Stimulated activated CD4-positive, alpha-beta T cell treated with anti-CD3 and anti-CD28 coated beads, Interleukin-2, amount 100 ng/mL, for 48 hours (primary cell): ENCODE measurements at places on chromosomes 5 and 9.

DNA sequence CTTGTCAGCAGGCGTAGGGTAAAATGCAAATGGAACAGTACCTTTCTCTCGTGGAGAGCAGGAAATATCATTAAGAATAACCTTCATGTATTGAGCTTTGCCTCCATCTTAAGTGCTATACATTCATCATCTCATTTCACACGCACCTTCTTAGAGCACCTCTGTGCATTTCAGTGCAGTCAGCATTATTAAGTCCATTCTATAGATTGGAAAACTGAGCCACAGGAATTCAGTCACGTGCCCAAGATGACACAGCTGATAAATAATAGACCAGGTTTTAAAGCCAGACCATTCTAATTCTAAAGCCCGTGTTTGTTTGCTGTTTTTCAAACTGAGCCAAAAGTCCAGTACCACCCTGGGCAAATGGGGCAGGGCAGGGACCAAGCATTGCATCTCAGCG lies 109.2 kb upstream of the WWC1 start:
- DNase-seq: no peak

DNA sequence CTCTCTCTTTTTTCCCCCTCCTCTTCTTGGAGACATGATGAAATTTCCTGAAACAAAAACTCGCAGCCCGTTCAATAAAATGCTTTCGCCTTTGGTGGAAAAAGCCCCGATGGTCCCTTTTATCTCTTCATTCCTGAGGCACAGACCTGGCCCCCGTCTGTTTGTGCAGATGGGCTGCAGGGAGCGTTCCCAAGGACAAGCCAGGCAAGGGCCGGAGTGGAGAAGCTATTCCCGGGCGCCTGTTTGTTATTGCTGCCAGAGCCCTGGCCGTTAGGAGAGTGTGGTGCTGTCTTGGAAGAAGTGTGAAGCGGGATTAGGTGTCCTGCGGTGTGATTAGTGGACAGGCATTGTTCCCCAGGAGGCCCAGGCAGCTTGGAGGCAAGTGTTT lies 71.9 kb downstream of the SMIM23 start:
- DNase-seq: no peak

- DNase-seq: no peak
Measured at GRCh38 chr5:31427013-31427723, 104.7 kb downstream of the DROSHA start.

GRCh38 chr5:8491254-8491653 lies 622.3 kb downstream of the MTRR start:
- DNase-seq: no peak

DNA sequence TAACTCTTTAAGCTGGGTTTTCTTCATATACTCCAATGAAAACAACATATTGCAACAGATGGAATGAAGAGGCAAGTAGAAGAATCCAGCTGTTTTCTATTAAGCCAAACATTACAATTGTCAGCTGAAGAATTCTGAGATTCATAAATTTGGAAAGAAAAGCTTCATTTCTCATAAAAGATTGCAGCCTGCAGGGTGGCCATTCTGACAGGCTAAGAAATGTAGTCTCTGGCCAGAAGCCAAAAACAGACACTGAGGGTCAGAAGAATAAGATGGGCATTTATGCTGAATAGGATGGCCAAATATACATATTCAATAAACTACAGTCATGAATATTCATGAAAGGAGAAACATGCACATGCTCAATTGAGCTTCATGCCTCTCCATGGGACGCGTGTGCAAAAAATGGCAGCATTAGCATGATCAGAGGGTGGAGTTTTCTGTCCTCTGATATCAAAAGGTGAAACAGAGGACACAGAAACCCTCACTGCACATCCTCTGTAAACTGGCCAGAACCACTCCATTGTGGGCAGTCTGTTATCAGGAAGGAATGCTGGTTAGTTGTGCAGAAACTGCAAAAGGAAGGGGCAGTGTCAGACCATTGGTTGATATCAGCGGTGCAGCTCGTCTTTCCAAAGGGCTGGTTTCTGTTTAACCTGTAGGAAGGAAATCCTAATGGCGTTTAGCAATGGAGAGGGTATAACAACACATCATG lies 50.2 kb downstream of the FXN start:
- DNase-seq: no peak

- no peak for DNase-seq
Measured at GRCh38 chr9:132056717-132057560, 22.7 kb downstream of the MED27 start.

DNA sequence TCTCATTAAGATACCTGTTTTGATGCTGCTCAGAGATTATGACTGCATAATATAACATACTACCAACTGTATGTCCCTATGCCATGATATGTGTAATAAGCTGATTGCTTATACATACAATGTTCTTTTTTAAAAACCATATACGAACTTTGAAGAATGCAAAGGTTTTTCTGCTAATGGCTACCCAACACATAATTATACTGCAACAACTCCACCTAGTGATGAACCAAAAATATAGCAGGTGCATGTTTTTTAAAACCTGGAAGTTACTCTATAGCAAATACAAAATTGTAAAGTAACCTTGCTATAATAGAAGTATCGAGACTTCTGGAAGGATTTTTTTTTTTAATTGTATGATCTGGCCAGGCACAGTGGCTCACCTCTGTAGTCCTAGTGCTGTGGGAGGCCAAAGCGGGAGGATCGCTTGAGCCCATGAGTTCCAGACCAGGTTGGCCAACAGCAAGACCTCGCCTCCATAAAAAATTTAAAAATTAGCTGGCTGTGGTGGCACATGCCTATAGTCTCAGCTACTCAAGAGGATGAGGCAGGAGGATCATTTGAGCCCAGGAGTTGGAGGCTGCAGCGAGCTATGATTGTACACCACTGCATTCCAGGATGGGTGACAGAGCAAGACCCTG lies 49.1 kb downstream of the HOMER1 start:
- DNase-seq: no peak

DNA sequence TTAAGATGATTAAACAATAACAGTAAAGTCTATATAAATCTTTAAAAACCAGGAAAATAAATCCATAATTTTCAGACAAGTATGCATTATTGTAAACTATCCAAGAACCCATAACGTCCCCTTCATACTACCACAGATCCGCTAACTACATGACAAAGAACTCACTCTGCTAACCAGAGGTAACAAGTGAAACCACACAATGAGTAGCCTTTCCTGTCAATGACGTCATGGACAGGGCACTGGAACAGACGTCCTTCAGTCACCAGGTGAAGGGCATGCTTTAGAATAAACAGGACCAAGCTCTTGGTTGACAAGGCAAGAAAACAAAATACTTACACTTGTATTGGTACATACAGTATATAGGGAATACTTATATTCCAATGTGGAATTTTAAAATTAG lies 45.2 kb downstream of the RNF130 start:
- no peak for DNase-seq

DNA sequence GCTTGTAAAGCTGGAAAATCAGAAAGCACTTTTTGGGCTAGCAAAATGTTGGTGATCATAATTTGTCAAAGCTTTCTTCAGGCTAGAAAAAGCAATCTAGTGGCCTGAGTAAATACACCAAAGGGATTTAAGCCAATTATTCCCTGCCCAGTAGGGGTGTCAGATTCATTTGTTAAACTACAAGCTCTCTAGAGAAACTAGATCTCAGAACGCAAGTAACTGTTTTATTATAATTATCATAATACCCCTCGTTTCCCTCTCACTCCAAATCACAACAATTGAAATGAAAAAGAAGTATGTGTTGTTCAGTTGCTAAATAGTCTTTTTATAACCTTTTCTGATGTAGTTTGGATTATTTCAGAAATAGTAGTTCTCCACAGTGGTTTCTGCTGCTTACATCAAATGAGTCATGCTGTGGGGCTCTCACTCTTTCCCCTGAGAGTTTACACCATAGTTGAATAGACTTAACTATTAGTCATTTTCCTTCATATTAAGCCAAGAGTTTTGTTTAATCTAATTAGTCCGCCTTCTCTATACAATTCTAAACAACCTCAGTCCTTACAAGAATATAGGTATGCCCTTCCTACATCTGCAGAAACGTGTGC lies 918.6 kb upstream of the DMAC1 start:
- DNase-seq: no peak
